Substantia nigra (tissue), 51 donors: ENCODE measurements at places on chromosomes 11 and 22.

DNA sequence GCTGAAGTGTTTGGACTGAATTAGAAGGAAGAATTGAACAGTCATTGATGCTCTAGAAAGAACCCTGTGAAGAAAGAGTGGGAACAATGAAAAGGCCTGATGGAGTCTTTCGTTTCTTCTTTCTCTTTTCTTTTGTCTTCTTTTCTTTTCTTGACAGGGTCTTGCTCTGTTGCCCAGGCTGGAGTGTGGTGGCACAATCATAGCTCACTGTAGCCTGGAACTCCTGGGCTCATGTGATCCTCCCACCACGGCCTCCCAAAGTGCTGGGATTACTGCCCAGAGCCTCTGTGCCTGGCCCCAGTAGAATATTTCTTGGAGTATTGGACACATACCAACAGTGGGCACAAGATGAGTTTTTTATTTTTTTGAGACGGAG is 1.1 kb downstream of the FEN1 start:
- no peak for DNase-seq

DNA sequence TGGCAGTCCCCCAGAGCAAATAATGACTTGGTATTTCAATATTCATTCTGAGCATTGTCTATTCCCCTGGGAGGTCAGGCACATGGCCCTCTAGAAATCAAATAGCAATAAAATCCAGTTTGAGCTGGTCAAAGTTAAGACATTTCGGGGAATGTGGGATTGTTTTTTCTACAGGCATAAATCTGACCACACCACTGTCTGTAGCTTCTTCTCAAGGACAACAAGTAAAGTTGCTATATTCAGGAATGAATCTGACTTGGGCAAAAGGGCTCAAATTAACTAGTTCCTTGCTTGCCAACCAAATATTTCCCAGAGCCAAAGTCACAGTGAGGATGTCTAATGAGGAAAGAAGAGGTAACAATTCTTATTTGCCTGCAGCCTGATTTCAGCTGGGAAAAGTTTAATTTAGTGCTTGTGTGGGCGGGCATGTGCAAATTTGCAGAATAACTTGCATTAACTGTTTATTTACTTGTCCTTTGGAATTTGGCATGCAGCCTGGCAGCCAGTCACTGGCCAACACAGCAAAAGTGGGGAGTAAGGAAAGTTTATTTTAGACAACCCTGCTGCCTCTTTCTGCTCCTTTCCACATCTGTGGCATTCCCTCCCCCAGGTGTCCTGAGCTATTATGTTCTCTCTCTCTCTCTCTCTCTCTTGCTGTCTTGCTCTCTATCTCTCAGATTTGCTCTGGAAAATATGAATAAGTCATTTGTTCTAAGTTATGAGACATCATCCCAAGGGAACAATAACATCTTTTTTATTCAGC is 51.2 kb upstream of the ARHGAP20 start:
- DNase-seq = no peak

DNA sequence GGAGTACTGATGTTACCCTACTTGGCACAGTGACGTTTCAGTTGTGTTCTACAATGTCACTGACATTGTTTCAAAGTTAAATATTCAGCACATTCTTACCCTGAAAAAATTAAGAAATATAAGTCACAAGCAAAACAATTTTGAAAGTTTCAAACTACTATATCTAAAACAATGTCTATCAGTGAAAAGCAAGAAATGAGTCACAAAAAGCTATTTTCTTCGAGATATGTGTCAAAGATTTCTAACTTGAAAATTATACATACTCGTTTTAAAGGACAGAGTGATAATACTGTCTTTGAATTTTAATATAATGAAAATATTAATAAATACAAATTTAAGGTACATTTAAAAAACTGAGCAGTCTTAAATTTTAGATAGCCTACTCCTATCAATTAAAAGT is 42.9 kb downstream of the RDX start:
- DNase-seq = no peak

DNA sequence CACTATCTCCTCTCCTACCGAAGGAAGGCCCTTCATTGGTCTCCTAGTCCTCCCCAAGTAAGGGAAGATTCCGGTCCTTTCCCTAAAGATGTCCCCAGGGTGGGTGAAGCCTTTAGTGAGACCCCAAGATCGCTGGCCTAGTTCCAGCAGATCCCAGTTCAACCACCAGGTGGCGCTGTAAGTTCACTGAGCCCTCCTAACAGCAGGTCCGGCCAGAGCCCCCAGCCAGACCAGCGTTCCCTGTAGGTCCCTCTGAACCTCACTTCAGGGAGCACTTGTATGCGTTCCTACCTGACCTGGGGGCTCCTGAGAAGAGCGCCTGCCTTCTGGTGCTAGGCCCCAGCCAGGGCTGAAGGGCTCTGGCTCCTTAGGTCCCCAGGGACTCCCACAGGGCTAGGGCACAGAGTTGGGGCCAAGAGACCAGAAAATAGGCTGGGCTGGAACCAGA is 38.1 kb downstream of the LMO1 start:
- peak; percentile 34 for DNase-seq

DNA sequence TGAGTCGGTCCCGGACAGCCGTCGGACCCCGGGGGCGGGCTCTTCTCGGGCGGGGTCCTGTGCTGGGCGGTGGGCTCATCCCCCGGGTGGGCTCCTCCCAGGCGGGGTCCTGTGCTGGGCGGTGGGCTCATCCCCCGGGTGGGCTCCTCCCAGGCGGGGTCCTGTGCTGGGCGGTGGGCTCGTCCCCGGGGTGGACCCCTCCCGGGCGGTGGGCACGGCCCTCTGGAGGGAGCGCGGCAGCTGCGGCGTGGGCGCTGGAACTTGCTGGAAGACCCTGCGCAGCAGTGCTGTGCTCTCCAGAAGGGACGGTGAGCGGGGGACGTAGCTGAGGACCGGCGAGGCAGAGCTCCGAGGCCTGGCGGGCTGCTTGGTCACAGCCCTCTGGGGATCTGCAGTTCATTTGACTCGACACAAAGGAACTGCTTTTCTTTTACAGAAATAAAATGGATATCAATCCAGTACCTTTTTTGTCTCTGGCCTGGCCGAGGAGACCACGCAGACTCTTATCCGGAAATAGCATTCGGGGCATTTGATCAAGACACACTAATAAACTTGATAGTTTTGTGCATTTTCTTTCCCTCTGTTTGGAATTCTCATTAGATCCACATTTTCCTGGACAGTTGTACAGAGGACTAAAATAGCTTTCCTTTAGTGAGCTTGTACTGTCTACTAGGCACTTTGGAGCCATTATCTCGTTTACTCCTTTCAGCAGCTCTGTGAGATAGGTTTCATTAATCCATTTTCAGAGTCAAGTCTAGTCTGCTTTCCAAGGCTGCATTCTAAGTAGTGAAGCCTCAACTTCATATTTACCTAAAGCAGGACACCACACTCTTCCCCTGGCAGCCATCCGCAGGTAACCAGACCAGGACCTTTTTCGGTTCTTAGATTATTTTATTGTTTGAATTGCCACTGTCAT is 812 bp downstream of the JAM3 start:
- DNase-seq = no peak

GRCh38 chr22:38346506-38346905 is 29.3 kb upstream of the CSNK1E start:
- DNase-seq = no peak

DNA sequence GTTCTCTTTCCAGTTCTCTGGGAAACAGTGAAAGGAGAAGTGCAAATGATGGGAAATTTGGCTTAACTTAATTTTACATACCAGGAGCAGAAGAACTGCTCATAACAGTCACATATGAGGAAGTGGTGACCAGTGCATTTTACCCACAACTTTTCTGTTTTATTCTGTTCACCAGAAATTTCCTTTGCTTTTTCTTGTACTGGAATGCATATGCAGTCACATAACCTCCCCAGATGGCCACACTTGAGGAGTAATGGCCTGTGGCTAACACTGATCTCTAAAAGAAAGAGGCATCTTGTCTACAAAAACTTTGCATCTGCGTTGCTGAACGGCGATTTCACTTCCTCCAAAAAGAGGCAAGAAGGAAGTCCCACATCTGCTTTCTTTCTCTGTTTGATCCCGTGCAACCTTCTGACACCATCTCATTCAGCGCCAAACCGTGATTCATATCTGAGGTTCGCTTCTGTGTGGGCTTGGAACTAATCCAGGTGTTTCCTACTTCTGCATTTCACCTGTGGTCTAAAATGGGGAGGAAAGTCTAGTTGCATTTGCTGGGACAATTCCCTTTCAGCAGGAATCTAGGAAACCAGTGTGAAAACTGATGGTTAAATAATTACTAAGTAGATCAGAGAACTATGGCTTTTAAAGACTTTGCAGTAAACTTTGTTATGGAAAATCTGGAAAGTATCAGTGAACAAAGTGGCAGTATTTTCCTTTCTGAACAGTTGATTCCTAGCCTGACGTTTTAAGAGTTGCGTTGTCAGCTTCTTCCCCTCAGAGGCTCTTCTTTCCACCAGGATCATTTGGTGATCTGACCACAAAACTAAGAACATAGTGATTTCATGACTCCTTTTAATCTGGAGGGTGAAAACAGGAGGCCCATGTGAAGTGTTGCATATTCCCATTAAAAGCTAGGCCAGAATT is 4.2 kb upstream of the MPEG1 start:
- no peak for DNase-seq

GRCh38 chr11:78350091-78350645 is 67.5 kb downstream of the GAB2 start:
- DNase-seq = no peak

DNA sequence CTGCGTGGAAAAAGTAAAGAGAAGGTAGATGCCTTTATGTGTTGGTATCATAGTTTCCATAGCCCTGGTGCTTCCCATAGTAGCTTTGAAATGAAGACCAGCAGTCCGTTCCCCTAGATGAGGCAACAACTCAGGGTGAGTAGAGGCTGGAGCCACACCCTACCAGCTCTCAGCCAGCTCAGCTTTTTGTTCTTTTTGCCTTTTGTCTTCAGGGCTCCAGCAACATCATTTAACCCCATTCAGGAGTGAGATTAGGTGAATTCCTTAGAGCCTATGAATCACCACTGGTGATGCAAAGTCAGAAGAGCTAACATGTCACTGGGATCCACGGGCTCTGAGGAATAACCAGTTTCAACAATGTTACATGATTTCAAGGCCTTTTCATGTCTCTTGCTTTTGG is 14.0 kb upstream of the SESN3 start:
- DNase-seq = no peak

DNA sequence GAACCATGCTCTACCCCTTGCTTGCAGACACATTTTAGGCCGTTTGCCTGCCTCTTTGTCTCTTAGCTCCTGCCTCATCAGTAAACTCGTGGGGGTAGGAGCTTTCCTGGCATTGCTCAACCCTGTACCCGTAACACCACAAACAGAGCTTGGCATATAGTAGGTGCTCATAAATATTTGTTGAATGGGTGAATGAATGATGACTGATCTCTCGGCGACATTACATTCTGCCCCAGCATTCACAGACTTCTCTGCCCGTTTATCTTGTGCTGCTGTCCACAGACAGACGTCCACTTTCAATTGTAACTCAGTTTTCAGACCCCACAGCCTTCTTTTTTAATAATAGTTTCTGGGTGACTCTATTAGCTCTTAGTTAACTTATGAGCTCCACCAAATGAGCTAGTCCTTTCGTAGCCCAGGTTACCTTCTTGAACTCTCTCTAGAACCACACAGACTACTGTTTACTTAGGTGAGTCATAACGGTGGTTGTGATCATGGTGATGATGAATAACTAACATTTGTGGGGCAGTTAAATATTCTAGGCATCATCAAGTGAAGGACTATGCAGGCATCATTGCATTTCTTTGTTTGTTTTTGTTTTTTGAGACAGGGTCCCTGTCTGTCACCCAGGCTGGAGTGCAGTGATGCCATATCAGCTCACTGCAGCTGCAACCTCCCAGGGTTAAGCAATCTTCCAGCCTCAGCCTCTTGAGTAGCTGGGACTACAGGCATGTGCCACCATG is 188.4 kb downstream of the ADAMTS15 start:
- no peak for DNase-seq

DNA sequence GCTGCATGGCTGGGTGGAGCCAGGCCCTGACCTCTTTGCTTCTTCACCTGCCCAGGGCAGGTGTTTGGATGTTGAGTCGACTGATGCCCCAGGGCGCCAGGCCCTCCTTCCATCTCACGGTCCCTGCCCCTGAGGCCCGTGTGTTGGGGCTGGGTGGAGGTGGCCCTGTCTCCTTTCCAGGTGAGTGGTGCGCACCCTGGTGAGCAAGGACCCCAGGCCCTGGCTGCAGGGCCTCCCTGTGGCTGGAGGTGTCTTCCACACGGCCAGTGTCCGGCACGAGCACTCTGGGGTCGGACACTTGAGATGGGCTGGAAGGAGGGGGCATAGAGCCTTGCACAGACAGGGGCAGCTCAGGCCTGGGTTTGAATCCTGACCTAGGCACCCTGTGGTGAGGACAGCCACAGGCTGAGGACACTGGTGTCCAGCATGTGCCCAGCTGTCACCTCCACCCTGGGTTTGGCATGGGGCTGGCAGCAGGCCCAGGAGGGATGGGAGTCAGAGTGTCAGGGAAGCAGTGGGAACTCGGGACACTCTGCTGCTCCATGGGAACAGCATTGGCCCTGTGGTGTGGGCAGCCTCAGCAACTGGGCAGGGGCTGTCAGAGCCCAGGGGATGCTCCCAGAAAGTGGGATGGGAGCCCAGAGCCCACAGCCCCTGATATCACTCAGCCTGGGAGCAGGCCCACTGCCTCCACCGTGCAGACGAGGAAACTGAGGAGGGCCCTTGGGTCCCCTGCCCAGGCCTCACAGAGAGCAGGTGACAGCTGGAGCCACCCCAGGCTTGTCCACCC is 37.1 kb upstream of the CCDC188 start:
- no peak for DNase-seq

DNA sequence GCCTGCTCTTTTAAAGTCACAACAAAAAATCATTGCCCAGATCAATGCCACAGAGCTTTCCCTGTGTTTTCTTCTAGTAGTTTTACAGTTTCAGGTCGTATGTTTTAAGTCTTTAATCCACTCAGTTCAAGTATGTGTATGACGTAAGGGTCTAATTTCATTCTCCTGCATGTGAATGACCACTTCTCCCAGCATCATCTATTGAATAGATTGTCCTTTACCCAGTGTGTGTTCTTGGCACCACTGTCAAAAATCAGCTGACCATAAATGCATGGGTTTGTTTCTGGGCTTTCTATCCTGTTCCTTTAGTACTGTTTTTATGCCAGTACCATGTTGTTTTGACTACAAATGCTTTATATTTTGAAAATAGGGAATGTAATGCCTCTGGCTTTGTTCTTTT is 28.1 kb downstream of the INTS4 start:
- DNase-seq = peak; percentile 18
